ELF-1 (cell line): ENCODE measurements at places on chromosomes 16 and 17.

- DNase-seq, result no peak
Measured at GRCh38 chr16:16122264-16122663, 101.0 kb downstream of the ABCC6 start.

DNA sequence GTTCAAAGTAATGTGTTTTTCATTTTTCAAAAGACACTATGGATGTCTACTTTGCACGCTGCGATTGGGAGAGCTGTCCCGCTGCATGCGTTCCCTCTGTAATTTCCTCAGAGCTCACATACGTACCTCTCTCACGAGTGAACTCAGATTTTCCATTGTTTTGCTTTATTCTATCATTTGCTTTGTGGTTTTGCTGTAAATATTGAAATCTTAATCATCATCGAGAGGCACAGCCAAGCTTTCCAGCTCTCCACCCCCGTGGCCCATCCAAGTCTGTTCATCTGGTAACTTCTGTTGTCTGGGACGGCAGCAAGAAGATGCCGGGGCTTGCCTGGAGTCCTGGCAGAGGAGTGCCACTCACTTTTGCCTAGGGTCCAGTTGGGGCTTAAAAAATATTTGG is 21.1 kb downstream of the TMC6 start:
- no peak for DNase-seq

DNA sequence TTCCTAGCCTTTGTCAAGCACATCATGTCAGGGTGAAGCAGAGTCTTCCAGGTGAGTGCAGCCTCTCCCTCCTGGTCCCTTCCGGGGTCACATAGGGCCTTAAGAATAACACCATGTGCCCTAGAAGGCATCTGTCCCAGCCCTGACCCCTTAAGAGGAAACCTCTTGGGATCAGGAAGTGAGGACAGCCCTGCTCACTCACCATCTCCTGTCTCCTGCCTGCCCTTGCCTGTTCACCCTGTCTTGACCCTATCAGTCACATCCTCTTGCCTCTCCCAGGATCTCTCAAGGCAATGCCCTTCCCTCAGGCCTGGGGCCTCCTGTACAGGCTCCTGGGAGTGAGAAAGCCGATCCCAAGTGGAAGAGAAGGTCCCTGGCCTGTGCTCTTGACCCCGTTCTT is 13.9 kb downstream of the MYL4 start:
- DNase-seq, result no peak

GRCh38 chr16:55668340-55669281 is 12.8 kb downstream of the SLC6A2 start:
- DNase-seq, result peak; percentile 18

DNA sequence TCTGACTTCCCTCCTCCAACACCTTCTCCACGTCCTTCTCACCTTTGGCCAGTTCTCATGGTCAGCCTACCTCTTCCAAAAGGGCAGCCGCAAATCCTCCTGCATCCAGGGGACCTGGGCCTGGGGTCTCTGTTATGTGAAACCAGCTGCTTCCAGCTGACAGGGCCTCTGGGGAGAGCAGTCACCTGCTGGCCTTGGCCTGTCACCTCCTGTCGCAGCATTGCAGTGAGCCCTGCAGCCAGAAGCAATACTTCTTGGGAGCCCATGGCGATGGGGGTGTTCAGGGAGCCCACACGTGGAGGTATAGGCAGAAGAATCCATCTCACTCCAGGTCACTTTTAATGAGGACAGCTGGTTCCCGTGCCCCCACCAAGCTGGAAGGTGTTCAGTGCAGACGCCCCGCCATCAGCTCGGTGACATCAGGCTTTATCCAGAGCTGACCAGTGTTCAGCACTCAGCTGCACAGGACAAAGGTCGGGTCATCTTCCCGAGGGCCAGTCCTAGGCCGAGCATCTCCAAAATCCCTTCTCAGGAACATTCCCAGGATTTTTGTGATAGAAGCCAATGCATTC is 1.7 kb upstream of the SLC47A2 start:
- DNase-seq, result no peak

DNA sequence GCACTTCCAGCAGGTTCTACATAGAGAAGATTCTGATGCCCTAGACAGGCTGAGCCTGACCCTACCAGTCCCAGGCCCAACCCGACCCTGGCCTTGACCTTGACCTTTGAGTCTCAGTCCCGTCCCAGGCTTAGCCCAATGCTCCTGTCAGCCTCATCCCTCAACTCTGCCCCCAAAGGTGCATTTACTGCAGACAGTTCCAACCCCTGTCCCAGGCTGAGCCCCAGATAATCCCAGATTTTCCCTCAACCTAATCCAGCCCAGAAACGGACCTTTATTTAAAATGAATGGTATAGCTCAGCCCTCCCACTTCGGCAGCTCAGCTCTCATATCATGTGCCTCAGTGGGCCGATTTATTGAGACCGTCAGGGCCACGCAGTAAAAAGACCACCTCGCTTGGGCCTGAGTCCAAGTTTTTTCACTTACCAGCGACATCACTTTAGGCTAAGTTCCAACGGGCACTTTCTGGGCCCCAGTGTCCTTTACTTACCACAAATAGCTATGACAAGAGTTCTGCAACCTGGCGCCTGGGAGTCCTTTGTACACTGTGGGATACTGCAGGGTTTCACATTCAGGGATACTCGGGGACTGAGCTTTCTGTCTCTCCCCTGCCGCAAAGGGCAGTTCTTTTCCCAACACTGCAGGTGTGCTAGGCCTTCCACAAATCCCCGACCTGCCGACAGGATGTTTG is 89.5 kb downstream of the WSCD1 start:
- no peak for DNase-seq

GRCh38 chr17:64278614-64279013 is 15.6 kb upstream of the TEX2 start:
- no peak for DNase-seq

DNA sequence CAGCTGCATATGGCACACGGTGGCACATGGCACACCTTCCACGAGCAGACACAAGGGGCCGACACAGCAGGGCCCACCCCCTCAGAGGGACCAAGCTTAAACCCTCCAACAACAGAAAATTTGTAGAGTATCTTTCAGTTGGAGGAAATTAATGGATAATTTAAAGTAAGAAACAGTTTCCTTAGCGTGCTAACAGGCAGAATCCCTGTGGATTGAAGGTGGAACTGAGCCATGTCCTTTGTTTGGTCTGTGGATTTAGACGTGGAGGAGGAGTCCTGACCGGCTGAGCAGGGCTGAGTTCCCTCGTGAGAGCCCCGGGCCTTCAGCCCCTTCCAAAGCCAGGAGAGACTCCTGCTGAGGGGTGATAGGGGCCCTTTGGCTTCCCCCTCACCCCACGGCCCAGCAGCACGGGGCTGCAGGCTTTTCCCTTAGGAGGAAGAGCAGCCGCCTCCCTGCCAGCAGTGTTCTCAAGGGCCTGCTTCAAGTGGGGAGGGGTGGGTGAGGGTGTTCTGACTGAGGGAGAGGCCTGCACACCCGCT is 1.4 kb upstream of the CYB561 start:
- no peak for DNase-seq

- DNase-seq, result no peak
Measured at GRCh38 chr16:8492690-8493089, 97.6 kb downstream of the TMEM114 start.

- DNase-seq, result peak; percentile 3
Measured at GRCh38 chr17:54903375-54903774, 2.7 kb downstream of the TOM1L1 start.

DNA sequence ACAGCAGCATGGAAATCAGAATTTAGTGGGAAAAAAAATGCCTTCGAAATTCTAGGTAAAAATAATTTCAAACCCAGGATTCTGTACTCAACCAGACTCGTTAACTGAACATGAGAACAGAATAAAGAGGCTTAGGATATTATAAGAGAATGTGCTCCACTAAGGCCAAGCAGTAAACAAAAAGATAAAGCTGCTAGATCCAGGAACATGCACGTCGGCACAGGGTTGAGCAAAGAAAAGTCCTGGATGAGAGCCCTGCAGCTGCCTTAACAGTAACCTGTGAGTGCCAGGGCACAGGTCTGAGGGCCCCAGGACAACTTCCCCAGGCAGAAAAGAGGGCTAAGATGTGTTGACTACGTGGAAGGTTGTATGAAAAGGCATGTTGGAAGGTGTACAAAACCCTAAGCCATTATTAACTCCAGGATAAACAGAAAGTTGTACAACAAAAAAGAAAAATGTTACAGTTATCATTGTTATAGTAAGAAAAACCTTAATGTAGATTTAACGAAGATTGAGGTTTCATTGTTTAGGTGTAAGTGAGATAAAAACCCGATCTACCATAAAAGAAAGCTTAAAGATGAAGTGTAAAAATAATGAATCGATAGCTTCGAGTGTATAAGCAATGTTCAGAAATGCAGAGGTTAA is 42.3 kb upstream of the RBFOX3 start:
- no peak for DNase-seq

- DNase-seq, result no peak
Measured at GRCh38 chr17:48639982-48640857, 14.1 kb upstream of the HOXB9 start.

GRCh38 chr17:49564638-49565037 is 11.0 kb upstream of the NXPH3 start:
- DNase-seq, result no peak

DNA sequence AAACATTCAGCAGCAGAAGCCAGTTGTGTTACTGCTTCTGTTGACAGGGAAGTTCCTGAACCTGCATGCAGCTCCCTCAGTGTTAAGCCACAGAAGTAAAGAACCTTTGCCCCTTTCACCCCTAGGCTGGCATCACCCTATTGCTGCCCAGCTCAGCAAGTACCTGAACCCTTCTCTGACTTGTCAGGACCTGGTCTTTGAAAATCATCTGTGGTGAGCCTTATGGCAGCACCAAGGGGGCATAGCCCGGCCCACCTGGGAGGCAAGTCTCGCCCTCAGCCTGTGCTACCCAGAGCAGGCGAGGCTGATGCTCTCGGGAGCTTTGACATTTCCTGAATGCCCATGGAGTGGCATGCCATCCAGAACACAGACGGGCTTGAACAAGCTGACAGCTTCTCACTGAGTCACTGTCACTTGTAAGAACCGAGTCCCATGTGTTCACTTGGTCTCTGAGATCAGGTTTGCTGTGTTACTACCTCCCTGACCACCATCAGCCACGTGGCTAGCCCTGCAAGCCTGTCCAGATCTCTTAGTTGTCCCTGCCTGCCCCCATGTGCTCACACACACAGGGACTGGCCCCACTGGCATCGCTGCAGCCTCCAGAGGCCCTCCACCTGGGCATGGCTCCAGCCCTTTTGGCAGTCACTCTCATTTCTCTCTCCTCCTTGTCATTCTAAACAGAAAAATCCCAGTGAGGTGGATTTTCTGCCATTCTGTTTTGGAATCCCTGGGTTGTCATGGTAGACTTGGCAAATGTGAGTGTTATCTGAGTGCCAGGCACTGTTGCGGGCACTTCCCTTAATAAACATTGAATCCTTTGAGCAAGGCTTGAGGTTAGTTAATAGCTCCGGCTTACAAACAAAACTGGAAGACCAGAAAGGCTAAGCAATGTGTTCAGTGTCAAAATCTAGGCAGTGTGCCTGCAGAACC is 2.9 kb upstream of the CARMIL2 start:
- DNase-seq, result no peak

GRCh38 chr16:80739523-80739922 is 64.9 kb downstream of the CDYL2 start:
- DNase-seq, result no peak

GRCh38 chr16:55655897-55656681 is at the start of gene SLC6A2:
TSS of gene SLC6A2 (plus strand) at chr16:55655988. CDS start at chr16:55656695, 707 bp downstream.
- DNase-seq, result peak; percentile 71

GRCh38 chr17:79207960-79208359 is 133.3 kb downstream of the ENGASE start:
- DNase-seq, result no peak

DNA sequence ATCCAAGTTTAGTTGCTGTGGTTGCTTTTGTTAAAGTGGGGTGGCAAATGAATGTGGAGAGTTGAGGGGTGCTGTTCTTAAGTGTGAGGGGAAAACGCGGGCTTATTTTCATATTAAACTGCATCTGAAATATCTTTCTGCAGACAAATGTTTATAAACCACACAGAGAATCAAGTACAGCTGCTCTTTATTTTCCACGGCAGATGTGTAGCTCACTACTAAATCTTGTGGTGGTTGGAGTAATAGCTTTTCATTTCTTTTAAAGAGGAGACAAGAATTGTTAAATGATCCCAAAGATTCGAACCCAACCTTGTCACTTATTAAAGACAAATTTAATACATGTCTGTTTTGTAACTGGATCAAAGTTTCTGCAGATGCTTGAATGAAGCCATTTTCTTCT is 2.1 kb downstream of the CLTC start:
- DNase-seq, result no peak

DNA sequence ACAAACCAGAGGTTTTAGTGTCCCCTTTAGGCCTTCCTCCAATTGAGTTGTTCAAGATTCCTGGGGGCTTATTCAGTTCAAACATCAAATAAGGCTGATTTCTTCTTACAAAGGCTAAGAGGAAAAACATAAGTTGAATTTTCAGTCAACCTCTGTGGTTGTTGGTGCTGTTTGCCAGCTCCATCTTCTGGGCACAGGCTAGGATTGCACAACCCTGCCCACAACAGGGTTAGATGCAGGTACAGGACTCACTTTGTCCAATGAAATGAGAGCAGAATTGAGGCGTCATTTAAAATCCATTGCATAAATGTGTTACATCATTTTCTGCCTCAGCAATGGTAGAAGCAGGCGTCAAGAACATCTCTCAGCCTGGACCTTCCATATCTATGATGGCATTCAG is 173.3 kb downstream of the PMP22 start:
- DNase-seq, result no peak

DNA sequence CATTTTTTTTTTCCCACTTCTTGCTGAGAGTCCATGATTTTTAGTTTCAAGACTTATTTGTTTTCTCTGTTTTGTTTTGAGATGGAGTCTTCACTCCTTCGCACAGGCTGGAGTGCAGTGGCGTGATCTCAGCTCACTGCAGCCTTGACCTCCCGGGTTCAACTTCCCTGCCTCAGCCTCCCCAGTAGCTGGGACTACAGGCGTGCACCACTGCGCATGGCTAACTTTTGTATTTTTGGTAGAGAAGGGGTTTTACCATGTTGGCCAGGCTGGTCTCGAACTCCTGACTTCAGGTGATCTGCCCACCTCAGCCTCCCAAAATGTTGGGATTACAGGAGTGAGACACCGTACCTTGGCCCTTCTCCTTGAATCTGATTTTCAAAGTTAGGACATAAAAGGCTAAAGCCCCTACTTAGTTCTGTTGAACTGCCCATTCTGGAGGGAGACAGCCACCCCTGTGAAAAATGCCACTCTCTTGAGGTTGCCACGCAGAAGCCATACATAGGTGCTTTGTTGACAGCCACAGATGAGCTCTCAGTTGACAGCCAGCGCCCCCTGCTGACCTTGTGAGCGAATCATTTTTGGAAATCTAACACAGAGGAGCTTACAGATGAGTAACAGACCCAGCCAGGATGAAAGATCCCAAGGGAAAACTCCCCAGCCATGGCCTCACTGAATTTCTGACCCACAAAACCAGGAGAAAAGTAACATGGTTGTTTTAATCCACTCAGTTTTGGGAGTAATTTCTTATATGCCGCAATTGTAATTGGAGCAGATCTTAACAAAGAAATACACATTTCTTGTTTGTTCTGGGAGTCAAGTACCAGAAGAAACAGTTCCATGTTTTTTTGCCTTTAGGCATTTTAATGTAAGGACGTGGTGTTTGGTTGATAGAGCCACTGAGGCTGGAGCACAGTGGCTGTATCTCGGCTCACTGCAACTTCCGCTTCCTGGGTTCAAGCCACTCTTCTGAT is 38.8 kb downstream of the PKD1L3 start:
- peak; percentile 87 for DNase-seq
